ENCODE measurements at places on chromosomes 3 and 15.
A peak's percentile ranks its signal among the peaks of the same experiment; 100 is the strongest.

GRCh38 chr3:35744419-35744818 is 105.1 kb downstream of the ARPP21 start:
- no peak for DNase-seq

- no peak for DNase-seq
Measured at GRCh38 chr3:181707980-181708379, 3.7 kb upstream of the SOX2 start.

GRCh38 chr3:167151636-167152035 is 228.5 kb downstream of the ZBBX start:
- no peak for DNase-seq

DNA sequence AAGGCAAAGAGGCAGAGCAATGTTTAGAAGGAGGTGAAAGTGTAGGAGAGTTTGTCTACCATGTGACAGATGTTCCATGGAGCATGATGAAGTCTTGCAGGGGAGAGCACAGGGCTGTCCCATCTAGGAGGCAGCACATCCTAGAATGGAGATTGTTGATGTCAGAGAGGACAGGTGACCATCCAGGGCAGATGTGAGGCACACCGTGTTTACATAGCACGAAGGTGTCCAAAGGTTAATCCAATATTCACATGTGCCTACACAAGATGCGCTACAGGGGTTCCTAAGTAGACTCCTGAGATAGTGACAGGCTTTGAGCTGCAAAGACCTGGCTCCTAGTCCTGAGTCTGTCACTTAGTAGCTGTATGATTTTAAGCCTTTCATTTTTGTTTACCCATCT is 219.3 kb upstream of the SLCO3A1 start:
- DNase-seq: peak; percentile 87

DNA sequence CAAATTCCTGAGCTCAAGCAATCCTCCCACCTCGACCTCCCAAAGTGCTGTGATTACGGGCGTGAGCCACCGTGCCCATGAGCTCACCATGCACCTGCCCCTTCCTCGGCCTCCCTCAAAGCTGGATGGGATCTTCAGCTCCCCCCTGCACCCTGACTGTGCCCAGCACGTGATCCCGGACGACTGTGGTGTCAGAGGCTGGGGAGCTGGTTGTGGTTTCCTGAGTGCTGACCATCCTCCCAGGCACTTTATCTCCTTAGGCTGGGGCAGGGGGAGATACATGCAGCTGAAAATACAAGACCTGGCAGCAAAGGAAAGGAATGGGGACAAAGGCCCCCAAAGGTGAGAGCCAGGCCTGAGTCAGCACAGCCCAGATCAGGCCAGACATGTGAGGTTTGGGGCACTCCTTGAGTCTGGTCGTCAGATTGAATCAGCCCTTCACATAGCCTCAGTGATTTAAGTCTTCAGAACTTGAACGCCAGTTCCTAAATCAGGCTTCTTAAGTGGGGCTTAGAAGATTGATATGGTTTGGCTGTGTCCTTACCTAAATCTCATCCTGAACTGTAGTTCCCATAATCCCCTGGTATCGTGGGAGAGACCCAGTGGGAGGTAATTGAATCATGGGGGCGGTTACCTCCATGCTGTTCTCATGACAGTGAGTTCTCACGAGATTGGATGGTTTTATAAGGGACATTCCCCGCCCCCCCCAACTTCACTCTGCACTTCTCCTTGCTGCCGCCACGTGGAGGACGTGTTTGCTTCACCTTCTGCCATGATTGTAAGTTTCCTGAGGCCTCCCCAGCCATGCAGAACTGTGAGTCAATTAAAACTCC is 35.8 kb downstream of the PRKCD start:
- DNase-seq: peak; percentile 35

DNA sequence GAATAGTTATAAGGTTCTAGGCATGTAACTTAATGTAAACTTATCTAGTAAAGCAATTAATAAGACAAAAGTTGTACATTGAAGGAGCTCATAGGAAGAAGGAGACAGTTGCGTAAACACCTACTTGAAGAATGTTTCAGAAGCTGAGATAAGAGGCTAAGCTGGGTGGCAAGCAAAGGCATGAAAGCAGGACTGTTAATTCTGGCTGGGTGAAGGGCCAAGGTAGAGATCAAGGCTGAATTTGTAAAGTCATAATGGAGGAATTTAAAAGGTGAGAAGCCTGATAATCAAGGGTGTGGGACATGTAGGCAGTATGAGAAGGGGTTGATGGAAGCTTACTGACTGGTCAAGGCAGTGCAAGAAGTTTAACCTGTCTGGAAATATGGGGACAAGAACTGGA is 80.4 kb upstream of the TGFBR2 start:
- DNase-seq: peak; percentile 50

GRCh38 chr15:62909257-62909656 is 133.3 kb upstream of the TPM1 start:
- no peak for DNase-seq

GRCh38 chr15:99923711-99924110 is 190.5 kb upstream of the LYSMD4 start:
- DNase-seq: no peak

DNA sequence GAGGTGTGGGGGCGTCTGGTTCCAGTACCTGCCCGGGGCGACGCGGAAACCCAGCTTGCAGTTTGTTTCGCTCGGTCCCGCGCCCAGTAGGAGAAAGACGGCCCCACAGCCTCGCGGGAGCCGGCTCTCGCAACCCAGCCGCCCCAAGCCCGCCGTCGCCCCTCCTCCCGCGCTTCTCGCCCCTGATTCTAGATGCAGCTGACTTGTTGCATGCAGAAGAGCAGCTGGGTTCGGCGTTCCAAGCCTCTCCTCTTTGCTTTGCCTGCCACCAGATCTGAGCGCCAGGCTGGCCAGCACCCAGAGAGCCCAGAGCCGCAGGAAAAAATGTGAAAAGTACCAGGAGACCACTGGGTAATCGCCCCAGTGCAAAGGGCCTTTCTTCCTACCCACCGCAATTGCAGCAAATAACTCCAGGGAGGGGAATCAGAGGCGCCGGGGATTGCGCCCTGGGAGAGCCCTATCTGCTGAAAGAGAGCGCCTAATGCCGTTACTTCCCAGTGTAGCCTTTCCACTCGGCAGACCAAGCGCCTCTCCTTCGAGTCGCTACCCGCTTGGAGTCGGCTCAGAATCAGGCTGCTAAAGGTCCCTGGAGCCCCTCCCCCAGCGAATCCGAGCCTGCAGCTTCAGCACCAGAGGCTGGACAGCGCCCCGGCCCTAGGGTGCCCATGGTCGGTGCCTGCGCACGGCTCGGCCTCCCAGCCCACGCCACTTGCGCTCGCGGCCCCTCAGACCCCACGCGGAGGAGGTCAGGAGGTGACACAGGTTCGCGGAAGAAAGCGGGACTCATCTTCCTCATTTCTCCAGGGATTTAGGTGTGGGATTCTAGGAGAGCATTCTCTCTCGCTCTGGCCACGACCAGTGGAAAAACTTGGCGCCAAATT is 15.7 kb upstream of the AEN start:
- DNase-seq: no peak

GRCh38 chr3:42556089-42556632 is 25.6 kb downstream of the SEC22C start:
- no peak for DNase-seq

GRCh38 chr3:168162172-168162571 is 66.4 kb upstream of the GOLIM4 start:
- DNase-seq: no peak

GRCh38 chr3:173397161-173398110 is at the start of gene NLGN1:
TSS of gene NLGN1 (plus strand) at chr3:173397744.
- DNase-seq: peak; percentile 60

- no peak for DNase-seq
Measured at GRCh38 chr3:30098243-30098642, 508.2 kb upstream of the TGFBR2 start.

DNA sequence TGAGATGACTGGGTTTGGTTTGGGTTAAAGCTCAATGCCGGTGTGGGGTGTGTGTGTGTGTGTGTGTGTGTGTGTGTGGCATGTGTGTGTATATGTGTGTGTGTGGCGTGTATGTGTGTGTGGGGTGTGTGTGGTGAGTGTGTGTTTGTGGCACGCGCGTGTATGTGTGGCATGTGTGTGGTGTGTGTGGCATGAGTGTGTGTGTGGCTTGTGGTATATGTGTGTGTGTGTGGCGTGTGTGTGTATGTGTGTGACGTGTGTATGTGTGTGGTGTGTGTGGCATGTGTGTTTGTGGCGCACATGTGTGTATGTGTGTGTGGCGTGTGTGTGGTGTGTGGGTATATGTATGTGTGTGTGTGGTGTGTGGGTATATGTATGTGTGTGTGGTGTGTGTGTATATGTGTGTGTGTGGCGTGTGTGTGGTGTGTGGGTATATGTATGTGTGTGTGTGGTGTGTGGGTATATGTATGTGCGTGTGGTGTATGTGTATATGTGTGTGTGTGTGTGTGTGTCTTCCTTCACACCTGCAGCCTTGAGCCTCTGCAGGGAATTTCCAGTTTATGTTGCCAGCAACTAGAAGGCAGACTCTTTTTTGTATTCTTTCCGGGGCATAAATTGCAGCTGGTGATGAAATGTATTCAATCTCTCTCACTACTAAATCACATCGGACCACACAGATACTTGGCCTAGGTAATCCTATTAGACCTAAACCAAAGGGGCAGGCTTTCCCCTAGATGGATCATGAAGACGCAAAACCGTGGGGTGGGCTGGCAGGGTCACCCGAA is 34.8 kb downstream of the CHRD start:
- DNase-seq: no peak

GRCh38 chr15:29698030-29698701 is 124.1 kb downstream of the TJP1 start:
- peak; percentile 38 for DNase-seq

GRCh38 chr3:30193625-30194044 is 412.8 kb upstream of the TGFBR2 start:
- DNase-seq: peak; percentile 62

DNA sequence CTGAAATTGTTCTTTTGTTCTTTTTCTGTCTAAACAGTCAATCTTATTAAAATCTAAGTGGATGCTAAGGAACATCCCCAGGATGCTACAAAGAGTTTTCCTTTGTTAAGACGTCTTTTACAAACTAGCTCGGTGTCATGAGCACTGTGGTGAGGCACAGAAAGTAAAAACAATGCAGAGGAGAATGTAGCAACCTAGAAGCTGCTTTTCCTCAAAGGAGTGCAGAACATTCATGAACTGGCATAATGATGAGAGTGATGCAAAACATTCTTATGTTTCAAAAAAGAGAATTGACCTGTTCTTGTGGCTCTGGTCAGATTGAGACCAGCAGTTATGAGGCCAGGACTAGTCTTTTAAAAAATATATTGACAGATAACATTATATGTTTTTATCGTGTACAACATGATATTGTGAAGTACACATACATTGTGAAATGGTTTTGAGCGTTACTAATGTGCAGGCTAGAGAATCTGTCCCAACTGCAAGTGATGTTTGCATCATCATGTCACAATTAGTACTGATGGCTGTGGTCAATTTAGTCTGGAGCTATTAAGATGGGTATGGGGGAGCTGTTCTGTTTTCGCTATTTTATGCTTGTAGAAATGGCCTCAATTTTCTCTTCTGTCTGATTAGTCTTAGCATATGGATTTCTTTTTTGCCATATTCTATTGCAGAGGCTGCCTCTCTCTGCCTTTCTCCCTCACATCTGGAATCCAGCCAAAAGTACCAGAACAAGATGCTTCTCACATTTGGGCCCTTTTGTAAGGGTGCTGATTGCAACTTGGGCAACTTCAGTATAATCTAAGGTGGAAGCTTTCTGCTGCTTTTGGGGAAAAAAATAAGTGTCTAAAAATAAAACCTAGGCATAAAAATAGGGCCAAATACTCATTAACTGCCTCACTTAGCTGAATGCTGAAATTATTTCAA is 50.2 kb downstream of the HHLA2 start:
- DNase-seq: no peak

GRCh38 chr3:188236271-188236670 is 82.3 kb downstream of the LPP start:
- DNase-seq: no peak

DNA sequence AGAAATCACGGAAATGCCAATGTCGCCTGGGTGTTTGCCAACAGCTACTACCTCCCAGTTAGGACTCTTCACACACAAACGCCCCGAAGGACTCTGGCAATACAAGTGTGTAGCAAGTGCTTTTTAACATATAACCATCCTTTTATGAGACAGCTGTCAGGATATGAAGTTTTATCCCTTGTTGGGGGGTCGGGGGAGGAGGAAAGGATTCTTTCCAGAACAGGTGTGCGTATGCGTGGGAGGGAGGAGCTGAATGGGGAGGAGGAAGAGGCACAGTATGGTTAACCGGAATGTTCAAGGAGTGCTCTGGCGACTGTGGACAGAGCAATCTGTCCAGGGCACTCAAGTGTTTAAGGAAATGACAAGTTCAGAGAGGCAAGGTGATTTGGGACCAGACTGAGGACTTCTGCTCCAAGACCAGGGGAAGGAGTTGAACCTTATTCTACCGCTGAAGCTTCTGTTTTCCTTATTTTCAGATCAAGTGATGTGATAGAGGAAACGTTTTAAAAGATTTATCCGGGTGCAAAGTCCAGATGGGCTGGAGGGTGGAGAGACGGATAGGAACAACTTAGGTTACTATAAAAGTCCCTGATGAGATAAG is 1.3 kb downstream of the TSPAN3 start:
- DNase-seq: peak; percentile 92

DNA sequence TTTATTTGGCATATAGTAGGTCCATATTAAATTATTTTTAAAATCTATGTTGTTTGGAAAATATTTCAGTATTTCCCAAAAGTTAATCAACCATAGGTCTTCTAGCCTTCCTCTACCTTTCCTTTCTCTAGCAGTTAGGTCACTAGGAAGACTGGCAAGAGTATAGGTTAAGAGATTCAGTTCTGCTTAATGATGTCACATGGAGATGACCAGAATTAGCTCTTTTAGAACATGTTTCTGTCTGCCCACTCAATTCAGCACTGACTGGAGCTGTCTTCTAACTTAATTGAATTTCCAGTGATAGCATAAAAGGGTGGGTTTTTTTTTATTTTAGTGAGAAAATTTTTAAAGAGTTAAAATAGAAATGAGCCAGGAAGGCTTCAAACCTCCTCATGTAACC is 23.8 kb upstream of the ZBED2 start:
- no peak for DNase-seq

DNA sequence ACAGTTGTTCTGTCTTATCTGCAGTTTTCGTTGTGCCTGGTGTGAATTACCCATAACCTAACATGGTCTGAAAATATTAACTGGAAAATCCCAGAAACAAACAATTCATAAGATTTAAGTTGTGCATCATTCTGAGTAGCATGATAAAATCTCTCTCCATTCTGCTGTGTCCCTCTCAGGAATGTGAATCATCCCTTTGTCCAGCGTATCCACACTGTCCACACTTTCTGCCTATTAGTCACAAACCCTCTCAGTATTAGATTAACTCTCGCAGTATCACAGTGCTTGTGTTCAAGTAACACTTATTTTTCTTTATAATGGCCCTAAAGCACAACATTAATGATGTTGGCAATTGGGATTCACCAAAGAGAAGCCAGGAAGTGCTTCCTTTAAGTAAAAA is 203.2 kb downstream of the CGGBP1 start:
- DNase-seq: no peak

- DNase-seq: peak; percentile 24
Measured at GRCh38 chr3:50550079-50550736, 17.3 kb downstream of the C3orf18 start.

Measured in large intestine (tissue), 12 donors.